ENCODE measurements at places on chromosomes 16 and 17. TPM values are rescaled to one million over a fixed set of nuclear protein-coding genes. Genes with fewer than 3 reads are reported as not detected.

- no peaks in the 10 kb centered on the region for H3K36me3 ChIP-seq
- no peaks in the 10 kb centered on the region for H3K27me3 ChIP-seq
- H3K27ac ChIP-seq = no peak overlapping the region
- H3K4me3 ChIP-seq = no peak overlapping the region
- DNase-seq = no peak
Observed at GRCh38 chr17:69762766-69763165, 312.3 kb upstream of the KCNJ16 start.

GRCh38 chr16:4200000-4200780 is 41.7 kb downstream of the SRL start:
- H3K27me3 ChIP-seq = no peaks in the 10 kb centered on the region
- H3K27ac ChIP-seq = no peak overlapping the region
- H3K4me1 ChIP-seq = peaks cover 4% of the 10 kb centered on the region

DNA sequence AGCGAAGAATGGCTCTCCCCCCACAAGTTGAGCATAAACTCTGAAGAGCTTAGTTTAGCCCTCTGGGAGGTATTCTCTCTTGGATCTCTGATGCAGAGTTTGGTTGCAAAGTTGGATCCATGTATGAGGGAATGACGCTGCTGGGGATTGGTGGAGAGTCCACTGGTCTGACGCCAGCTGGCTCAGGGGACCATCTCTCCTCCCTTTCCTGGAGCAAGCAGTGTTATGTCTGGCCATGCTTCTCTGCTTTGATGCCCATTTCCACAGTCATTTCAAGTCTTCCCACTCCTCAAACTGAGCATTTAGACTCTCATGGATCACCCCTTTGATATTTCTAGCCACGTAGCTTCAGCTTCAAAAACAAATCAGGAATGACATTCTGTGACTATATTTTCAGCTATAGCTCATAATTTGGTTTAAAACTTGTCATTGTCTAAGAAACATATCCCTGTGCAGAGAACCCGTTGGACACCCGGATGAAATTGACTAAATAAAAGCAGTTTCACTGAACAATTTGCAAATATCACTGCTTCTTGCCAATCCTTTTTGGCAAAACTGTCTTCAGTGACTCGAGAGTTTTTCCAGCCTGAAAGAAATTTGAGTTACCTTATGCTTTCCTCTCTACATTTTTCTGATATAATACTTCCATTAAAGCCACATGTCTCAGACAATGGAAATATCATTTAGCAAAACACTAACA is 193.4 kb upstream of the CDH11 start:
- H3K4me3 ChIP-seq = no peak overlapping the region
- no peaks in the 10 kb centered on the region for H3K36me3 ChIP-seq
- no peaks in the 10 kb centered on the region for H3K4me1 ChIP-seq

The GNG13 gene
- not detected for total RNA-seq

The KRT25 gene
- not detected for total RNA-seq

DNA sequence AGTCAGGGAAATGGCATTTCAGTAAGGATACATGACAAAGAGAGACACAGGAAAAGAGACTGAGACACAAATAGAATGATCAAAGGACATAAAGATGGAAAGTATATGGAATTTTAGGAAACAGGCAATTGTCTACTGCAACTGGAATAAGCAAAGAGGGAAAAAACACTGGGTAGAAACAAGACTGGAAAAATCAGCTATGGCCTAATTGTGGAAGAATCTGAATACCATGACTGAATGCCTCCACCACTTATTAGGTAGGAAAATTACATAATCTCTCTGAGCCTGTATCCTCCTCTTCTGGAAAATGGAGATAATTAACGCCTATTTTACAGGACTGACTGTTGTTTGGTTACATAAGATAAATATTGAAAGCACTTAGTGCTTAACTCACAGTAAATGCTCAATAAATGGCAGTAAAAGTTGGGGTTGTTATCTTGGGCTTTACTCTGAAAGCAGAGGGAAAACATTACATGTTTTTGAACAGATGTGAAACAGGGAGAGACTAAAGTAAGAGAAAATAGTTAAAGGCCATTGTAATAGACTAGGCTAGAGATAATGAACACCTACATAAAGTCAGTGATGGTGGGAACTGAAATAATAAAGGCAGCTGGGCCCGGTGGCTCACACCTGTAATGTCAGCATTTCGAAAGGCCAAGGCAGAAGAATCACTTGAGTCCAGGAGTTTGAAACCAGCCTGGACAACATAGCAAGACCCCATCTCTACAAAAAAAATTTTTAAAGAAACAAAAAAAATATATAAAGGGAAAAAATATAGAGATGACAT is 63.5 kb upstream of the C17orf78 start:
- peak; percentile 22 for DNase-seq
- no peak overlapping the region for H3K27ac ChIP-seq
- H3K4me1 ChIP-seq = no peaks in the 10 kb centered on the region
- H3K27me3 ChIP-seq = no peaks in the 10 kb centered on the region

DNA sequence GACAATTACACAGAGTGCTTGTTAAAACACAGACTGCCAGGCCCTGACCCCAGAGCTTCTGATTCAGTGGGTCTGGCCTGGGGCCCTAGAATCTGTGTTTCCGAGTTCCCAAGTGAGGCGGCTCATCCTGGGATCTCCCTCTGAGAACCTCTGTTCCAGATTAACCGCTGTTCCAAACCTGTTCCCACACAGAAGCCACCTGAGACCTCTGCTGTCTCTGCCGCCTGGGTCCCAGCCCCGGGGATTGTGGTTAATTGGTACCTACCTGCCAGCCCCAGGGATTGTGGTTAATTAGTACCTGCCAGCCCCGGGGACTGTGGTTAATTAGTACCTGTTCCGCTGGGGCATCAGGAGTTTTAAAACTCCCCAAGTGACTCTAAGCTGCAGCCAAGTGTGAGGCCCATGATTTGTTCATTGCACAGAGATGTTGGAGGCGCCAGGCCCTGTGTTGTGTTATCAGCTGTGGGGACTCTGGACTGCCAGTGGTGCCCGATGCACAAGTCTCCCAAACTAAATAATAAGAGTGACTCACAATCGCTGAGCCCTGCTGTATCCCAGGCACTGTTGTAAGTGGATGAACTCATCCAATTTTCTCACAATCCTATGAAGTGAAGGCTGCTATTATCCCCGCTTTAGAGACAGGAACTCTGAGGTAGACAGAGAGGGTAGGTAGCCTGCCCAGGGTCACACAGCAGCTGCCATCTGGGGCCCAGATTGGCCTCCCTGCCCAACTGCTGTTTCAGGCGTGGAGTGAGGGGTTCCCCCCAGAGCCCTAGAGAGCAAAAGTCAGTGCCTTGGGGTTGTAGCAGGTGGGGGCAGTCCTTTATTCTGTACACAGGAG is 219.7 kb downstream of the IRF8 start:
- no peak for DNase-seq
- no peaks in the 10 kb centered on the region for H3K4me1 ChIP-seq
- no peak overlapping the region for H3K4me3 ChIP-seq

GRCh38 chr17:72387487-72387886 is 266.7 kb downstream of the SOX9 start:
- DNase-seq = no peak
- no peak overlapping the region for H3K27ac ChIP-seq
- H3K4me3 ChIP-seq = no peak overlapping the region
- H3K36me3 ChIP-seq = no peaks in the 10 kb centered on the region

The UNC45B gene
- not detected for total RNA-seq

DNA sequence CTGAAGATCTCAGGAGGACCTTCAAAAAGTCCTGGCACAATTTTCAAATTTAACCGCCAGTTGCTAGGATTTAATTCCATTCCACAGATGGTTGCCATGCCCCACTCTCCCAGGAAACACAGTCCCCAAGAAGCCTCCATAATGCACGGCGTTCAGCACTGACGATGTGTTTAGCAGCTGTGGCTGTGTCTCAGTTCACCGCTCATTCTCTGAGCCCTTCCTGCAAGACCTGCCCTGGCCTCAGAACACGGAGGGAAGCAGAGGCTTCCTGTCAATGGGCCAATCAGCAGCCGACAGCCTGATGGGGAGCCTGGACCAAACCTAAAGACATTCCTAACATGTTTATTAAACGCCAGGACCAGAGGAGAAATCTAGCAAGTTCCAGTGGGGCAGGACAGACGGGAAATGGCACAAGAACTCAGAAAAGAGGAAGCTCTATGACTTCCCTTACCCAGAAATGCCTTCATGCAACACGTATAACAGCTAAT is 4.9 kb downstream of the MYLK3 start:
- H3K36me3 ChIP-seq = no peaks in the 10 kb centered on the region
- H3K27ac ChIP-seq = peak overlapping the region; percentile 12
- peak; percentile 75 for DNase-seq

The CDH11 gene
- 0.73 TPM for total RNA-seq

- H3K27ac ChIP-seq = no peak overlapping the region
- no peak for DNase-seq
- no peaks in the 10 kb centered on the region for H3K36me3 ChIP-seq
- no peaks in the 10 kb centered on the region for H3K27me3 ChIP-seq
- no peak overlapping the region for H3K4me3 ChIP-seq
Observed at GRCh38 chr16:56792967-56793366, 63.0 kb downstream of the NUP93 start.

The CHAD gene
- 0.15 TPM for total RNA-seq

The TMEM106A gene
- total RNA-seq = 12.9 TPM

DNA sequence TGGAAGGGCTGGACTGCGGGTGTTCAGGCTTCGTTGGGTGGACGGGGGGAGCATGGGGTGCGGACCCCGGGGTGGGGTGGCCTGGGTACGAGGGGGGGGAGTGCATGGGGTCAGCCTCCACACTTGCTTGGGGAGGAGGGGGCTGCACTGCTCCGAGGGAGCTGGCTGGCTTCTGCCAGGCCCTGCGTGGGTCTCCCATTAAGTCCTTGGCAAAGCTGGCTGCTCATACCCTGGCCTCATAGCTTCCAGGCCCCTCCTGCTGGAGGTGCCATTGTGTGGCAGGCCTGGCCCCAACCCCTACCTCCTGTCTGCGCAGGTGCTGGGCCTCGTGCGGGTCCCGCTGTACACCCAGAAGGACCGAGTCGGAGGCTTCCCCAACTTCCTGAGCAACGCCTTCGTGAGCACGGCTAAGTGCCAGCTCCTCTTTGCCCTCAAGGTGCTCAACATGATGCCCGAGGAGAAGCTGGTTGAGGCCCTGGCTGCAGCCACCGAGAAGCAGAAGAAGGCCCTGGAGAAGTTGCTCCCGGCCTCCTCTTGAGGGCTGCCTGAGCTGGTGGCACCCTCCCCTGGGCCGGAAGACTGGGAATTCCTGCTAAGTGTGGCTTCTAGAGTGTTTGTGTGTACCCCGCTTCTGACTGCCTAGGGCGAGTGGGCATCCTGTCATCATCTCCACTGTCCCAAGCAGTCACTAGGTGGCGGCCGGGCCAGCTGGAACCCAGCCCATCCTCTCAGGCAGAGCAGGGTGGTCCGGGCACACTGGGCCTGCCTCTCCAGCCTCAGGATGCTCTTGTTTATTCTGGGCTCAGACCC is 1.5 kb downstream of the NUDT16L1 start:
- peak overlapping the region; percentile 79 for H3K4me3 ChIP-seq
- no peak overlapping the region for H3K27ac ChIP-seq
- peak; percentile 67 for DNase-seq
- H3K4me1 ChIP-seq = no peaks in the 10 kb centered on the region
- H3K36me3 ChIP-seq = peaks cover 33% of the 10 kb centered on the region

DNA sequence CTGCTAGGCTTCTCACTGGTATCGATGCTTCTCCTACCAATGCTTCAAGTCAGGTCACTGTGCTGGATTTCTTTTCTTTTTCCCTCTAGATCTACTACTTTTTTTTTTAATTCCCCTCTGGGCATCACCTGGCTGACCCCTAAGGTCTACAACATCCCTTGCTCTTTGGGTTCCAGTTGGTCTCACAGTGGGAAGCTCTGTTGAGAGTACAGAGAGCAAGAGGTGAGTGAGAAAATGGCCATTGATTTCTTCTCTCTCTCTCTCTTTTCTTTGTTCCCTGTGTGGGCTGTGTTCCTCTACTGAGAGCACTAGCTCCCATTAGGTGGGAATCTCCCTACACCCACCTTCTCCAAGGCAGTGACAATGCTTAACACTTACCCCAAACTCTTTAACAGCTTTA is 413.4 kb downstream of the KCNJ2 start:
- no peaks in the 10 kb centered on the region for H3K36me3 ChIP-seq
- no peak overlapping the region for H3K27ac ChIP-seq
- H3K4me1 ChIP-seq = no peaks in the 10 kb centered on the region
- H3K4me3 ChIP-seq = no peak overlapping the region

DNA sequence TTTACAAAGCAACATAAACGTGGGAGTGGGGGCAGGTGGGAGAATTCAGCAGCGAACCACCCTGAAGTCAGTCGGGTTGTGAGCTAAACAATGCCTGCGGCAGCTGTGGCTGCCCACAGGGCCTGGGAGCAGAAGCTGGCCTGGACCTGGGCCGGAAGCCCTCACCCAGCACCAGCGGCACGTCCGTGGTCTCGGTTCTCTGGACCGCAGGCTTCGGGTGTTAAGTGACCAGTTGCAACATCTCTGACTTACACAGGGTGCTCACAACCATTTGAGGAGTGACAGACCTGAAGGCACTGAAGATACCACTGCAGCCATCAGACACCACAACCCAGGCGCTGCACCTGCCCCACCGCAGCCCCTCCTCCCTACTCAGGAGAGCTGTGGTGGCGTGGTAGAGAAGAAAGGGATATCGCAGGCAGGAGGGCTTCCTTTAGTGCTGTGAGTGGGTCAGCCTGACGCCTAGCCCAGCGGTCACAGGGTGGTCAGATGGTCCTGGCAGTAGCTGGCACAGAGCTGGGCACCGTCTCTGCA is 33.8 kb downstream of the CBFA2T3 start:
- H3K36me3 ChIP-seq = no peaks in the 10 kb centered on the region
- no peak overlapping the region for H3K27ac ChIP-seq
- no peak overlapping the region for H3K4me3 ChIP-seq
- H3K27me3 ChIP-seq = peaks cover 41% of the 10 kb centered on the region

DNA sequence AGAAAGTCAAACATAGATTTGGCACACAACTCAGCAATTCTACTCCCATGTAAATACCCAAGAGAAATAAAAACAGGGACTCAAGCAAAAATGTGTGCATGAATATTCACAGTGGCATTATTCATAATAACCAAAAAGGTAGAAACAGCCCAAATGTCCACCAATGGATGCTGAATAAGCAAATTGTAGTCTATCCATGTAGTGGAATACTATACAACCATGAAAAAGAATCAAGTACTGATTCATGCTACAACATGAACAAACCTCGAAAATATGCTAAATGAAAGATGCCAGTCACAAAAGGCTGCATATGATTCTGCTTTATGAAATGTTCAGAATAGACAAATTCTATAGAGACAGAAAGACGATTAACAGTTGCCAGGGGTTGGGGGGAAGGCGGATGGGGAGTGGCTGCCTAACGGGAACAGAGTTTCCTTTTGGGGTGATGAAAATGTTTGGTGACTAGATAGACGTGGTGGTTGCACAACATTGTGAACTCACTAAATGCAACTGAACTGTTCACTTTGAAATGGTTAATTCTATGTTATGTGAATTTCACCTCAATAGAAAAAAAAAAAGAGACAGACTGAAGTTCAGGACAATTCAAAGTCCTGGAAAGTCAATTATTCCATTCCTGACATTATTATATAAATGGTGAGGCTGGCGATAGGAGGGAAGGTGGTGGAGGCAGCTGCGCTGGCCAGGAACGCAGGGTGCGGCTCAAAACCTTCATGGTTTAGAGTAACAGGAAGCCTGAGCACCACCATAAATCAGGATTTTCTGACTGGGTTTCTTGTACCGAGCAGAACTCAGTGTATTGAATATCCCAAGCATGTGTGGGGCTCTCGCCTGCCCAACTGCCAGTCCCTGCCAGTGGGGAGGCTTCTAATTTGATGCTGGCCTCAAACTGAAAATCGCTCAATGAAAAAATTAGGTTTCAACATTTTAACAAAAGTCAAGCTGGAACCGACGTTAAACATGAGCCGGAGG is 300.9 kb downstream of the C16orf95 start:
- no peaks in the 10 kb centered on the region for H3K27me3 ChIP-seq
- no peak for DNase-seq
- no peak overlapping the region for H3K4me3 ChIP-seq
- no peaks in the 10 kb centered on the region for H3K4me1 ChIP-seq

The ZNF597 gene
- total RNA-seq = 3.1 TPM
